ENCODE measurements at places on chromosomes 7 and 10.

GRCh38 chr7:127359011-127359410, 33.5 kb downstream of the ZNF800 start:
- no peak for DNase-seq

DNA sequence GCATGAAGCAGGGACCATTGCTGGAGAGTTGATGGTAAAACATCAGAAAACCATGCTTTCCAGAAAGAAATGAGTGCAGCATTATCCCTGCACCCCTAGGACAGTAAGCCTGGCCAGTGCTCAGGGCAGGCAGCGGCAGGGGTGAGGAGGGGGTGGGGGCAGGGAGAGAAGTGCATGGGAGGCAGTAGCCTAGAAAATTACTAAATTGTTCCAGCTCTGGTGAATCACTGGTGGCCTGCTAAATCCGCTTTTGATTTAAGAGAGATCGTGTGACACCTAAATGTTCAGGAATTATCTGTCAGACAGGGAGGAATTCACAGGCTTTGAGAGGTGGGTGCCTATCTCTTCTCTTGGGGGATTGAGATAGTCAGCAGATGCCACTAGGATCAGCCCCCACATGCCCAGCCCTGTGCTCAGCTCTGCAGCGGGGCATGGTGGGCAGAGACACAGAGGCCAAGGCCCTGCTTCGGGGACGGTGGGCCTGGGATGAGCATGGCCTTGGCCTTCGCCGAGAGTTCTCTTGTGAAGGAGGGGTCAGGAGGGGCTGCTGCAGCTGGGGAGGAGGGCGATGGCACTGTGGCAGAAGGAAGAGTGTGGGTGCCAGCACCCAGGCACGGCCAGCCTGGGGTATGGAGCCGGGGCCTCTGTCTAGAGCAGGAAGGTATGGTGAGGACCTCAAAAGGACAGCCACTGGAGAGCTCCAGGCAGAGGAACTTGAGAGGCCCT, 5.0 kb upstream of the AQP1 start:
- DNase-seq = no peak

DNA sequence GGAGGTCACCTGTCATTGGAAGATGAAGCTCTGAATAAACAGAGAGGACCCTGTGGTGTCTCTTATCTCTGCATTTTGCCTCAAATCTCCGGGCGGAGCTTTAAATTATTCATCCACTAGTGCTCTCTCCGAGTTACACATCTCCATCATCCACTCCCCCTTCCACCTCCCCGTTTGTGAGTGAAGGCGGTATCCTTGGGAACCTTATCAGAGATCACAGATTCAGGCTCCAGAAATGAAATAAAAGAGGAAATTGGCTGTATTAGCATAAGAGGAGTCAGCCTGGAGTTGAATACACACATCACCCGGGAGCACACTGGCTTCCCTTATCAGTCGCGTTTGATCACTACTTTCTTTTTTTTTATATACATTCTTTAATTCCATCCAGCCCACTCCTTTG, 1184.8 kb downstream of the GATA3 start:
- no peak for DNase-seq

DNA sequence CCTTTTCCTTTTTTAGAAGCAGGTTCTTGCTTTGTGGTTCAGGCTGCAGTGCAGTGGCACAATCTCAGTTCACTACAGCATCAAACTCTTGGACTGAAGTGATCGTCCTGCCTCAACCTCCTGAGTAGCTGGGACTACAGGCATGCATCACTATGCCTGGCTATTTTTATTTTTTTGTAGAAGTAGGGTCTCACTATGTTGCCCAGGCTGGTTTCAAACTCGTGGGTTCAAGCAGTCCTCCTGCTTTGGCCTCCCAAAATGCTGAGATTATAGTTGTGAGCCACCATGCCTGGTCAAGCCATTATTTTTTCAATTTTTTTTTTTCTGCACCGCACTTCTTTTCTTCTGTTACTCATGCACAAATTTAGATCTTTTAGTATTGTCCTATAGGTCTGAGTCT, 154.7 kb downstream of the ADK start:
- no peak for DNase-seq

DNA sequence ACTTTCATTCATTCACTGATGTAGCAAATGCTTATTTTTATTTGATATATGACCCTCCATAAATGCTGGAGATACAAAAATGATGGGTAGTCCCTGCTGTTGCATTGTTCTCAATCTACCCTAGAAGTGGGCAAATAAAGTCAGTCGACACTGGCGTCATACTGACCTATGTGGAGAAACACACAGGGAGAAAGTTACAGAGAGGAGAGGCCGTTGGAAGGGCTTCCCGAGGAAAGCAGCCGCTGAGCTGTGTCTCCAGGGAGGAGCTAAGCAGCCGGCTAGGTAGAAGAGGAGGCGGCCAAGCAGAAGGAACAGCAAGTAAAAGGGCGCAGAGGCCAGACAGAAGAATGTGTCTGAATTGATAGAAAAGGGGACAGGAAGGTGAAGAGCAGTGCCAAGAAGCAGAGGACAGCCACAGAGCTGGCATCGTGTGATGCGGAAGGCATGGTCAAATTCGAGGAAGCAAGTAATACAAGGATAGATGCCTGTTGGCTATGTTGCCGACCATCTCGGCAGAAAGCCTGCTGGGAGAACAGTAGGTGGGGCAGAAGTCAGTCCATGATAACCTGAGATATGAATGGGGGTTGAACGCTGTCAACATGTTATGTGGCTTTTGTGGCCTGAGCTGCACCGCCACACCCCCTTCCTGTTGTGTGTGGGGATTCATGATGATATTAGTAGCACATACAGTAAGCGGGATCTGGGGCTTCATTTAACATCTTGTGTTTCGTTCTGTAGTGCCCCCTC, 25.9 kb downstream of the ST8SIA6 start:
- DNase-seq = no peak

DNA sequence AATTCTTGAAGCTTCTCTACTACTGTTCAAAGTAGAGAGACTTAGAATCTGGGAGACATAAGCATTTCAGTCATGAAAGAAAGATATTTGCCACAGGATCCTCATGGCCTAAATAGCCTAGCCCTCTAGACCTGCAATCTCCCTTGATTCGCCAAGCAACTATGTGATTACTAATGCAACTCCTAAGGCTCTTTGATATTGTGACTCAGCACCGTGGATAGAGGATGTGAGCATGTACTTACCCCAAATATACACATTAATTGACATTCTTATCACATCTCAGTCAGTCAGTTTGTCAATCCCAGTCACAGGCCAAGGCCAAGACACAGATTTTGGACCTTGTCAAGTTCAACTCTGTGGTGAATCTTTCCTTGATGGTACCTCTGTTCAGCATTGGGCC, 42.6 kb downstream of the GPR37 start:
- DNase-seq = no peak

DNA sequence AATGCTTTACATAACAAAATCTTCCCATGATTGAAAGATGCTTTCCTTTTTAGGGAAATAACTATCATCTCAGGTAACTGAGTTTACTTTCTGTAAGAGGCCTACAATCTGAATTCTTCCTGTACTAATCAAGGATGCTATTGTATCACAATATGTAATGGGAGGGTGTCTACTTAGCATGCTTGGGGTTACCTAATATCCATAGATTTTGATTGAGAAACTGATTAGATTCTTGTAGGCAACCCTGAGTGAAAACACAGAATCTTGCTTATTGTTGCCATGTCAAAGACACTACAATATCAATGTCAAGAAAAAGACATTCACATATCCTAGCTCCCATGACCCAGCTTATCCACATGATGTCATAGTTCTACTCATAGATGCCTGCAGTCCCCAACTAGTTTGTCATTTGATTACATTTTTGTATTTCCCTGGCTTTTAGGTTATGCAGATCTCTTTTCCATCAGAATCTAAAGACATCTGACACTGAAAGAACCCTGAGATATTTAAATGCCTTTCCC, 62.4 kb downstream of the PON1 start:
- no peak for DNase-seq

- DNase-seq = no peak
These were observed 161.9 kb upstream of the ZMIZ1 start for GRCh38 chr10:78906734-78907390.

DNA sequence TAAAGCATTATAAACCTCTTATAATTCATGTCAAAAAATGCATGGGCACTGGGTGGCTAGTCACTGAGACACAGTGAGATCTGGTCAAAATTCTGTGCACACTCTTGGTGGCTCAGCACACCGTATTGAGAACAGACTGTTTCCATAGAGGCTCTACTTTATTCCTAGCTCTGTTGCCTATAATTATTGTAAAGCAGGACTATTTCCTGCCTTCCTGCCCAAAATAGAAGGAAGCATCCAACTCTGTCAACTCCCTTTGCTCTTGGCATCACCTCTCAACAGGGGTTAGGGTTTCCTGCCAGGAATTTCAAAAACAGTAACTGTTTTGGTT, 45.1 kb downstream of the PTN start:
- no peak for DNase-seq

GRCh38 chr7:23072922-23073321, 32.7 kb upstream of the KLHL7 start:
- DNase-seq = no peak

DNA sequence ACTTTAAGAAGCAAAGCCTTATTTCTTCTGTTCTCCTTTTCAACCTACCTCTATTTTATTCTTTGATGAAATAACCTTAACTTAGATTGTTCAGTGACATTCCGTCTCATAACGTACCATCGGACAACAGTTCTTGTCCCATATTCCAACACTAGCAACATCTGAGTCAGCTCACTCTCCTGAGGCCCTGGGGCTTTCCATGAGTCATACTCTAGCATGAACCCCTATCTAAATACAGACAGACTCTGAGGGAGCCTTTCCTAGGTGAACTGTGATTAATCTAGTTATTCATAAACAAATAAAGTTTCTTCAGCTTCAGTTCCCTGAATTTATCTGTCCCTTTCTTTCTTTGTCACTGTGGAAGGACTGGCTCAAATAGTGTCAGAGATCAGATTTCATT, 168.7 kb upstream of the LYZL1 start:
- DNase-seq = no peak

DNA sequence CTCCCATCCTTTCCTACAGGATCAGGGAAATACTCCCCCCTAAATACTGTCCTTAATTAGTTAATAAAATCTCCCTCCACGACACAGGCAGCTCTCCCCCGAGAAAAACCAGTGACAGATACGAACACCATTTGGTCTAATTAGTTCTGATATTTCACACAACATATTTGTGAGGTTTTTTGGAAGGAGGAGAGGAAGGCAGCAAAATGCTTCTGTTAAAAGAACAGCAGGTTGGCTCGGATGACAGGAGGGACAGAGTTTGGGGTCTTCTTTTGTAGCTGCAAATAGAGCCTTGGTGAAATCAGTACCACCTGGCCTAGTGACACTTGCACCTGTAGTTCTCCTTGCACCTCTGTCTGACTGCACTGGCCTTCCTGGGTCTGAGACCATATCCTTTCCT, 507.0 kb downstream of the PLXNA4 start:
- no peak for DNase-seq

GRCh38 chr10:51168086-51168815, 94.0 kb downstream of the PRKG1 start:
- no peak for DNase-seq

- no peak for DNase-seq
These were observed 41.3 kb upstream of the AGMO start for GRCh38 chr7:15603124-15603523.

DNA sequence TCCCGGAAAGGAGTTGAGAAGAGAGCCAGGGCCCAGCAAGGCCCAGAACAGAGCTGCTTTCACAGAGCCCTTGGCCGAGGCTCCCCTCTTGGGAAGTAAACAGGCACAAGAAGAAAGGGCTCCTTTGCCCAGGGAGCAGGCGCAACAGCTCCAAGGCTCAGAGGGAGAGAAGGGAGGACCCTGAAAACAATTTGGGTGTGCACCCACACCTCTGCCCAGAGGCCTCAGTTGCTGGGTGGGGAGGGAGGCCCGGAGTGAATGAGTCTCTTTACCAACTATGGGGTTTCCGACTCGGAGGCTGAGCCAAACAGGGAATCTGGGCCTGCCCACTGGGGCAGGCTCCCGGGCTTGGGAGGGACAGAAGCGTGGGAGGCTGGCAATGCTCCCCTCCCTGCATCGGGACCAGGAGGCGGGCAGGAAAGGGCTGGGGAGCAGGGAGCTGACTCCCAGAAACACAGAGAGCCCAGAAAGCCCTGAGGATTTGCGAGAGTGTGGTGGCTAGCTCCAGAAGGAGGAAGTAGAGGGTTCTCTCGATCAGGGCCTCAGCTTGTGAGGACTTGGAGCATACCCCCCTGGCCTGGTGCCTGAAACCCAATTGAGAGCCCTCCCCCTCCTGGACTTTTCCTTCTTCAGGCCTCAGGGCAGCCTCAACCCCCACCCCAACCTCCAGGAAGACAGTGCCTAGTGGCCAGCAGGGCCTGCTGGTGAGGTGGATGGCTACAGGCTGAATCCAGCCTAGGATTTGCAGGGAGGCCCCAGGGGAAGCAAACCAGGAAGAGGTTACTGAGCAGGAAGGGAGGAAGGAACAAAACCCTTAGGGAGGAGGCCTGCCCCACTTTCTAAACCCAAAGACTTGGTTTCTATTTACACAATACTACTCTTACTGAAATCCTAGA, 6.2 kb downstream of the C10orf105 start:
- peak; percentile 79 for DNase-seq

DNA sequence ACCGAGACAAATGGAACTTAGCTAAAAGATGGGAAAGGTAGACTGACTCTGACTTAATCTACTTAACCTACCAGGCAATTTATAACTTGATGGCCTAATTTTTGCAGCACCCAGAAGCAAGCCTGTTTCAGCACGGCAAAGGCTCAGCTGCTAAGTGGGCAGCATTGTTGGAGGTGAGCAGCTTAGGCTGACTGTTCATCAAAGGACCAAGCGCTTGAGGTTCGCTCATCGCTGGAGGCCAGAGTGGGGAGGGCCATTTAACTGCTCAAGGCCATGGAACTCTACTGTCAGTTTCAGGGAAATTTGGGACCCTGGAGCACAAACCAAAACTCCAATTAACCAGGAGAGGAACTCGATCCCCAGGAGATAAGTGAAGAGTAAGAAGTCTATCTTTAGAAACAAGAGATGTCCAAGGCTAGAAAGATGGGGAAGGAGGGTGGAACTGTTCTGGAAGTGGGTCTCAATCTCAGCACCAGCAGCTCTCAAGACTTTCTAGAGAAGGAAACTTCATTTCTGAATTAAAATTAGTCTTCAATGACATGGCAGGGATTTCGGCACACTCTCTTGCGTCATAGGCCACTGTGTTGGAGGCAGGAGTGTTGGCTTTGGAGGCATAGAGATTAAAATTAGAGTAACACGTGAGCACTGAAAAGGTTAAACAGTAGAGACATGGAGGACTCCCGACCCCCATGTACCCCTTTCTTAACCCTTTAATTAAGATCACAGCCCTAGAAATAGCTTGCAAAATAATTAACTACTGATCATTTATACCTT, 43.1 kb downstream of the EGFR start:
- no peak for DNase-seq

DNA sequence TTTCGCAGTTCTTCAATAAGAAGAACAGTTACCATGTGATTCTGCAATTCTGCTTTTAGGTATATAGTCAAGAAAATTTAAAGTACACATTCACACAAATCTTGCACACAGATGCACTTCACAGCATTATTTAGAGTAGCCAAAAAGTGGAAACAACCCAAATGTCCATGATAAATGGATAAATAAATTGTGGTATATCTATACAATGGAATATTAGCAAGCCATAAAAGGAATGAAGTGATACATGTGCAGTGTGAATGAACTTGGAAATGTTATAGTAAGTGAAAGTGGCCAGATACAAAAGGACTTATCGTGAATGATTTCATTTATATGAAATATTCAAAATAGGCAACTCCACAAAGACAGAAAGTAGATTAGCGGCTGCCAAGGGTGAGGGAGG, 109.1 kb downstream of the AGMO start:
- DNase-seq = no peak

- peak; percentile 21 for DNase-seq
These were observed 372.3 kb upstream of the NRP1 start for GRCh38 chr10:33706746-33707145.

Measured in fibroblast of the conjunctiva (primary cell).